ENCODE measurements at places on chromosomes 13 and 19. TPM values are rescaled to one million over a fixed set of nuclear protein-coding genes. Genes with fewer than 3 reads are reported as not detected.

GRCh38 chr13:59946944-59947343, 216.8 kb downstream of the DIAPH3 start:
- H3K4me1 ChIP-seq: no peaks in the 10 kb centered on the region
- H3K27ac ChIP-seq: no peak overlapping the region
- H3K36me3 ChIP-seq: peaks cover 5% of the 10 kb centered on the region
- no peak for DNase-seq
- H3K4me3 ChIP-seq: no peak overlapping the region

DNA sequence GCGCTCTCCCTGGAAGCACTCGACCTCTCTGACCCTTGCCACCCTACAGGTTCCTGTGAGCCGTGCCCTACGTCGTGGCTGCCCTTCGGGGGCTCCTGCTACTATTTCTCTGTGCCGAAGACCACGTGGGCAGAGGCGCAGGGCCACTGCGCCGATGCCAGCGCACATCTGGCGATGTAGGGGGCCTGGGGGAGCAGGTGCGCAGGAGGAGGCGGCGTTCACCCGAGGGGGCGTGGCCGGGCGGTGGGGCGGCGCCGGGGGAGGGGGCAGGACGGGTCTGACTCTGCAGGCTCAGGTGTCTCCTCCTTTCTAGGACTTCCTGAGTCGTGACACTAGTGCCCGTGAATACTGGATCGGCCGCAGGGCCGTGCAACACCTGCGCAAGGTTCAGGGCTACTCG, 26.4 kb downstream of the CLEC4M start:
- H3K27me3 ChIP-seq: peaks cover 35% of the 10 kb centered on the region
- DNase-seq: no peak
- H3K36me3 ChIP-seq: no peaks in the 10 kb centered on the region
- H3K27ac ChIP-seq: no peak overlapping the region

DNA sequence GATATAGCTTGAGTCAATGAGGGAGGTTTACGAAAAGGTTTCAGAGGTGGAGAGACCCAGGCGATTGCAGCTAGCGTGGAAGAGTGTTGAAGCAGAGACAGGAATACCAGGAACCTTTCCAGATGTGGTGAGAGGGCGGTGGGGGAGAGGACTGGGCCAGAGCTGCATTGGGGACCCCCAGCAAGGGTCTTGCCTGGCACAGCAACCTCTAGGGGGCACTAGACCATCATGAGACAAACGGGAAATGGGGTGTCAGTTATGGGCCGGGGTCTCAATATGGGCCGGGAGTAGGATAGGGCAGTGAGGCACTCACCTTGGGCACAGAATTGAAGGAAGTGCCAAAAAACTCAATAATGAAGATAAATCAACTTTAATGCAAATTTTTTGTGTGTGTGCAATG, 2.1 kb upstream of the LRP3 start:
- no peak overlapping the region for H3K4me3 ChIP-seq
- no peak for DNase-seq
- H3K4me1 ChIP-seq: no peaks in the 10 kb centered on the region
- H3K27ac ChIP-seq: no peak overlapping the region

DNA sequence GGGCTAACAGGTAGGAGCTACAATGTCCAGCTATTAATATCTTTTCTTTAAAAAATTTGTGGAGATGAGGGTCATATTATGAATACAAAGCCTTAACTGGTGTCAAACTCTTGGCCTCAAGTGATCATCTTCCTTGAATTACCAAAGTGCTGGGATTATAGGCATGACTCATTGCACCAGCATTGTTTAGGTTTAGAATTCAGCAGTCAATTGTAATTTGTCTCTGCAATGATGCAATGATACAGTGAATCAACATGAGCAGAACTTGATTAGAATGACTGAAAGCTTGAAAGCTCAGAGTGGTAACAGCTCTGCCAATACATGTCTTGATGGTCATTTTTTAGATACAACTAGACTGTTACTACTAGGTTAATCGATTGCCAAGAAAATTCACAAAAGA, 752.8 kb upstream of the MIR17HG start:
- H3K4me1 ChIP-seq: no peaks in the 10 kb centered on the region
- DNase-seq: no peak

- H3K27ac ChIP-seq: no peak overlapping the region
- peaks cover 40% of the 10 kb centered on the region for H3K36me3 ChIP-seq
- H3K4me3 ChIP-seq: no peak overlapping the region
- H3K27me3 ChIP-seq: no peaks in the 10 kb centered on the region
- DNase-seq: no peak
- H3K4me1 ChIP-seq: peaks cover 2% of the 10 kb centered on the region
These were observed 72.7 kb downstream of the URI1 start for GRCh38 chr19:30014770-30015169.

GRCh38 chr13:108060111-108060510, 155.2 kb downstream of the LIG4 start:
- no peak for DNase-seq
- H3K36me3 ChIP-seq: no peaks in the 10 kb centered on the region
- no peak overlapping the region for H3K27ac ChIP-seq
- no peaks in the 10 kb centered on the region for H3K4me1 ChIP-seq
- no peaks in the 10 kb centered on the region for H3K27me3 ChIP-seq

- peak; percentile 29 for DNase-seq
- peaks cover 18% of the 10 kb centered on the region for H3K36me3 ChIP-seq
- H3K4me3 ChIP-seq: no peak overlapping the region
- H3K4me1 ChIP-seq: peaks cover 22% of the 10 kb centered on the region
- H3K27ac ChIP-seq: peak overlapping the region; percentile 3
These were observed 17.0 kb downstream of the ERFL start for GRCh38 chr19:41910992-41911888.

GRCh38 chr13:114124431-114124830, 8.0 kb downstream of the RASA3 start:
- no peak overlapping the region for H3K4me3 ChIP-seq
- H3K27ac ChIP-seq: peak overlapping the region; percentile 88
- H3K36me3 ChIP-seq: peaks cover 59% of the 10 kb centered on the region
- H3K4me1 ChIP-seq: peaks cover 76% of the 10 kb centered on the region
- H3K27me3 ChIP-seq: no peaks in the 10 kb centered on the region

DNA sequence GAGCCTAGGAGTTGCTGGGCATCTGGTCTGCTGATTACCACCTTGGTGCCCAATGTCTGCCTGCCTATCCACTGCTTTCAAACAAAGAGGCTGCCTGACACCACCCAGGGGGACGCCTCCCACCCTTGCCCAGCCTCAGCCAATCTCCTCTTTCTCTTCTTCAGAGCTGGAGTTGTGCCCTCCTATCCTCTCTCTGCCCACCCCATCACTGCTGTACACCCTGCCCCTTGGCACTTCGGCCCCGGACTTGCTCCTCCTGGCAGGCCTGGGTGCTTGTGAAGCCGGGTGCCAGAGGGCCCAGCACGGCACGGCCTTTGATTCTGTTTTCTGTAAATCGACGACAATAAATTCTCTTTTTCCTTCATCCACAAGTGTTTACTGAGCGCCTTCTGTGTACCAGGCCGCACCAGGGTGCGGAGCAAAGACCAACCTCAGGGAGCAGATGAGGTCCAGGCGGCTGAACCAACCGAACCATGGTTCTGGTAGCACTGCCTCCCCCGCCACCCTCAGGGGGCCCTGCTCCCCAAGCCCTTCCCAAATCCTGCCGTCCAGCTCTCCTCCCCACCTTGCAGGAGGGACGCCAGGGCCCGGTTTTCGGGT, 5.0 kb downstream of the RNF225 start:
- H3K4me1 ChIP-seq: peaks cover 25% of the 10 kb centered on the region
- H3K27me3 ChIP-seq: no peaks in the 10 kb centered on the region
- H3K36me3 ChIP-seq: peaks cover 3% of the 10 kb centered on the region
- H3K4me3 ChIP-seq: peak overlapping the region; percentile 89
- no peak for DNase-seq
- H3K27ac ChIP-seq: peak overlapping the region; percentile 93

DNA sequence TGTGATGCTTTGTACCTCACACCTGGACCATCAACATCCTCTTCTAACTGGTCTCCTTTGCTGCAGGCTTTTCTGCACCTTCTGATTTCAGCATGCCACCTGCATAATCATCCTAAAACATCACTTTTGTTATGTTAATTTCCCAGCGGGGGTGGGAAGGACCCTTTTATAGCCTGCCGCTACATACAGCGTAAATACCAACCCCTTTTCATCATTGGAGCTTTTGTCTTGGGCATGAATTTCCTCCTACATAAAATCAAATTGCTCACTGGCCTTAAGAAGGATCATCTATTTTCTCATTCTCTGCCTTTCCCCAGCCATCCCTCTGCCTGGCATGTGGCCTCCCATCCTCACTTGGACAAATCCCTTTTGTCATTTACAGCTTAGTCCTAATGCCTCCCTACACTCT, 124.7 kb downstream of the RBM26 start:
- H3K4me1 ChIP-seq: no peaks in the 10 kb centered on the region
- no peak overlapping the region for H3K4me3 ChIP-seq
- no peaks in the 10 kb centered on the region for H3K27me3 ChIP-seq
- H3K27ac ChIP-seq: no peak overlapping the region
- DNase-seq: no peak
- H3K36me3 ChIP-seq: no peaks in the 10 kb centered on the region

GRCh38 chr19:17677002-17677401, 11.2 kb downstream of the UNC13A start:
- no peaks in the 10 kb centered on the region for H3K36me3 ChIP-seq
- DNase-seq: no peak
- peaks cover 2% of the 10 kb centered on the region for H3K4me1 ChIP-seq
- H3K4me3 ChIP-seq: no peak overlapping the region

DNA sequence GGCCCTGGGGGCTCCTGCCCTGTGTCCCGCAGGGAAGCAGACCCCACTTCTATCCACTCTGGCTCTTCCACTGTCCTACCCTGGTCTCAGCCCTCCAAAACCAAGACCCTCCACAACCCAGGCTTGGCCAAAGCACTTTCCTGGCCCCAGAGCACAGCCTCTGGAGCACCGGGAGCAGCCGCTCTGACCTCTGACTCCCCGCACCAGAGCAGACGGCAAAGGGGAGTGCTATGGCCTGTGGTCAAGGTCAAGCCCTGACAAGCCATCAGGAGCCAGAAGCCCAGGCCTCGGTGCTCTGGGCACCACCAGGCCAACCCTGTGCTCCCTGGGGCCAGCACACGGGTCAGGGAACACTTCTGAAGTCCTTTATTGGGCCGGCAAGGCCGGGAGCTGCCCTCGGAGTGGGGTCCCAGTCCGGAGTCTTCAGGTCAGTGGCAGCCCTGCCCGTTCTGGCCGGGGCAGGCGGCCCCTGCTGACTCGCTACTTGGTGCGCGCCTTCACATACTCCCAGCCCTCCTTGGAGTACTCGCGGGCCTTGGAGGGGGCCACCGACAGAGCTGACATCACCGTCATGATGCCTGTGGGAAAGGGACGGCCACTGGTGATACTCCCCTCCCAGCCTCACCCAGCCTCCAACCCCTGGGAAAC, 2.1 kb downstream of the MICOS13 start:
- H3K27ac ChIP-seq: no peak overlapping the region
- H3K4me3 ChIP-seq: no peak overlapping the region
- H3K27me3 ChIP-seq: no peaks in the 10 kb centered on the region
- no peak for DNase-seq

DNA sequence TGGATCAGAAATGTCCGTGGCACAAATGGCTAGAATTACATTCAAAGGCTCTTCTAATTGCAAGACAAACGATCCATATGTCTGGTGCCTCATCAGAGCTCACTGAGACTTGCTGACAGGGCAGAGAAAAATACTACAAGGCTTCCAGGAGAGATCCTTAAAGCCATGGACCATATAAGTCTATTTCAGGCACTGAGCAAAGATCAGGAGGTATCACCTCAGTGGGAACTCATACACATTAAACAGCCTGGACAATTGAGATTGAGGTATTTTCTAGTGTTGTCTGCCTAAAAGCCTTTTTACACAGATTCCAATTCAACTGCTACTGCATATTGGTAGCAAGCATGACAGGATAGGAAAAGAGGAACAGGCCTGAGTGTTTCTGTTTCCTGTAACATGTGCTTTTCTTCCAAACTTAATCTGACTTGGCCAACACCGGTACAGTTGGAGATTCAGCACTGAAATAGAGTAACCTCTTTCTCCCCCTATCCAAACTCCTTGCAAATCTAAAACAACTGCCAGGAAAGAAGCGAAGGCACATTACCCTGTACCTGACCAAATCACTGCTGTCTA, 65.9 kb downstream of the SERP2 start:
- H3K4me1 ChIP-seq: peaks cover 20% of the 10 kb centered on the region
- H3K36me3 ChIP-seq: peaks cover 2% of the 10 kb centered on the region
- DNase-seq: no peak
- no peak overlapping the region for H3K4me3 ChIP-seq
- H3K27ac ChIP-seq: no peak overlapping the region

DNA sequence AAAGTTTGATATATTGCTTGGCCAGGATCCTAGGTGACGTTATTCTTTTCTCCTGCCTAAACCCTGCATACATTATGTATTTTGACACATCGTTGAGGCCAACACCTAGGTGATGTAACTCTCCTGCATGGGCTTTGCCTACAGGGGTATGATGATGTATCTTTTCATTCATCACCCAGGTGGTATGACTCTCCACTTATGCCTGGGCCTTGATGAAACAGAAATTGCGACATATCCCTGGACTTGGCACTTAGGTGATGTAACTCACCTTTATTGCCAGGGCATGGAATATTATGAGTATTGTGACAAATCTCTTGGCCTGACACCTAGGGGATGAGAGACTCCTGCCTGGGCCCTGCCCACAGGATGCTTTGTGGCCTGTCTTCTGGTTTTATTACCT, 18.5 kb upstream of the ZNF681 start:
- no peak overlapping the region for H3K4me3 ChIP-seq
- peaks cover 7% of the 10 kb centered on the region for H3K4me1 ChIP-seq
- peaks cover 52% of the 10 kb centered on the region for H3K36me3 ChIP-seq
- H3K27ac ChIP-seq: no peak overlapping the region
- no peaks in the 10 kb centered on the region for H3K27me3 ChIP-seq

GRCh38 chr19:3383121-3383722, 16.8 kb downstream of the NFIC start:
- no peak overlapping the region for H3K27ac ChIP-seq
- no peak for DNase-seq
- H3K4me1 ChIP-seq: peaks cover 4% of the 10 kb centered on the region
- no peaks in the 10 kb centered on the region for H3K27me3 ChIP-seq

DNA sequence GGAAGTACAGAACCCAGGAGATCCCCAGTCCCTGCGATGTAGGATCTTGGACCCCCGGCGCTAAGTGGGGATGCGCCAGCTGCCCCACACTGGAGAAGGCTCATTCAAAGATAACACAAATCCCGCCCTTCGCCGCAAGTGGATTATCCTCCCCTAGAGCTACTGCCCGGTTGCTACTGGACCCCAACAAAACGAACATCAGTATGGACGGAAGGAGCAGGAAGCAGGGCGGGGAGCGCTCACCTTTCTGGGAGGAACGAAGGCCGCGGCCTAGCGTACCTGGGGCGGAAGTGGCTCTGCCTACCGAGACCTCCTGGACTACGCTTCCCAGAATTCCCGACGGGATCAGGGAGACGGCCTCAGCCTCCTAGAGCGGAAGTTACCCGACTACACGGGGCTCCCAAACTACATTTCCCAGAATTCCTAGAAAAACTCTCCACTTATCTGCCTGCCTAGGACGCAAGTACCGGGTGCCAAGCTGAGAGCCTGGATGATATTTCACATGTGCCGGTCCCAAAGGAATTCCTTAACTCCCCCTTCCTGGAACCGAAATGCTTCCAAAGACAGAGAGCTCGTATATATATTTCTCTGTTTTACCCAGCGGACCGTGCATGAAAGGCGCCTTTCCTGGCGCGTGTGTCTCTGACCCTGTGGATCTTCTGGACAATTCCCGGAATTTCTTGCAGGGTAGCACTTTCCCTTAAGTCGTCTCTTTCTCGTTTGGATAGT, at the start of gene ZNF112:
Gene ZNF112 (minus strand): TSS at position 298 of the 729 bp plus-strand sequence. CDS start 16,141 bp downstream, outside the sequence.
- H3K27ac ChIP-seq: no peak within 1 kb of the TSS
- peaks cover 5% of the 10 kb centered on the region for H3K4me1 ChIP-seq
- peaks cover 5% of the 10 kb centered on the region for H3K36me3 ChIP-seq

The PPAN gene
- total RNA-seq: 77.9 TPM

The TICAM1 gene
- total RNA-seq: 18.6 TPM

The FXYD1 gene
- total RNA-seq: 1.0 TPM

The ZNF677 gene
- 8.8 TPM for total RNA-seq

The KLK5 gene
- total RNA-seq: not detected

The LIM2 gene
- total RNA-seq: not detected
